Activated CD8-positive, alpha-beta memory T cell treated with anti-CD3 and anti-CD28 coated beads for 1 hour (primary cell): ENCODE measurements at places on chromosomes 3 and 15.

DNA sequence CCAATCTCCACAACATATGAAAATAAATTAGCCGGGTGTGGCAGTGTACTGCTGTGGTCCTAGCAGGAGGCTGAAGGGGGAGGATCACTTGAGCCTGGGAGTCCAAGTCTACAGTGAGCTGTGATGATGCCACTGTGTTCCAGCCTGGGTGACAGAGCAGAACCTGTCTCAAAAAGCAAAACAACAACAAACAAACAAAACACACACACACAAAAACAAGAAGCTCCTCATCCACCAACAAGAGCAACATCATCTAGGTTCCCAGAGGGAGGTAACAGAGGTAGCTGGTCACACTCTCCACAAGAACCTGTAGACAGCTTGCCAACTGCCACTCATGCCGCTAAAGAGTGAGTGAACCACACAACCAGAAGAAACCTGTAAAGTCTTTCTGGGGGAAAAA lies 34.8 kb downstream of the PTPN9 start:
- no peak for DNase-seq

GRCh38 chr15:94174399-94174802 lies 57.0 kb upstream of the MCTP2 start:
- no peak for DNase-seq

DNA sequence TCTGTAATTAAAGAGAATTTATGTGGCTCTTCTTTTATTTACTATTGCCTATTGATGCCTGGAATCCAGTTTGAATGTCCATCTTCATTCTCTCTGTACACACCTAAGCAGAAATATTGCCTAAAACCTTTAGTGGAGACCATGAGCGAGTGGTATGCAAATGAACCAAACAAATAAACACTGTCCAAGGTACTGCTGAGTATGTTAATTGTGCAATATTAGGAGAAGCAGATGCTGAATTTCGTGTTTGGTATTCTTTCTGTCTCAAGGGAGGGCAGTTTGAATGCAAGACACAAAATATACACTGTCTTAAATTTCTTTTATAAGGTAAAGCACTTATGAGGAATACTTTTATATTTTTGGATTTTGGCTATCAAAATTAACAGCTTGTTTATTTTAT lies 440.9 kb downstream of the RBMS3 start:
- no peak for DNase-seq

DNA sequence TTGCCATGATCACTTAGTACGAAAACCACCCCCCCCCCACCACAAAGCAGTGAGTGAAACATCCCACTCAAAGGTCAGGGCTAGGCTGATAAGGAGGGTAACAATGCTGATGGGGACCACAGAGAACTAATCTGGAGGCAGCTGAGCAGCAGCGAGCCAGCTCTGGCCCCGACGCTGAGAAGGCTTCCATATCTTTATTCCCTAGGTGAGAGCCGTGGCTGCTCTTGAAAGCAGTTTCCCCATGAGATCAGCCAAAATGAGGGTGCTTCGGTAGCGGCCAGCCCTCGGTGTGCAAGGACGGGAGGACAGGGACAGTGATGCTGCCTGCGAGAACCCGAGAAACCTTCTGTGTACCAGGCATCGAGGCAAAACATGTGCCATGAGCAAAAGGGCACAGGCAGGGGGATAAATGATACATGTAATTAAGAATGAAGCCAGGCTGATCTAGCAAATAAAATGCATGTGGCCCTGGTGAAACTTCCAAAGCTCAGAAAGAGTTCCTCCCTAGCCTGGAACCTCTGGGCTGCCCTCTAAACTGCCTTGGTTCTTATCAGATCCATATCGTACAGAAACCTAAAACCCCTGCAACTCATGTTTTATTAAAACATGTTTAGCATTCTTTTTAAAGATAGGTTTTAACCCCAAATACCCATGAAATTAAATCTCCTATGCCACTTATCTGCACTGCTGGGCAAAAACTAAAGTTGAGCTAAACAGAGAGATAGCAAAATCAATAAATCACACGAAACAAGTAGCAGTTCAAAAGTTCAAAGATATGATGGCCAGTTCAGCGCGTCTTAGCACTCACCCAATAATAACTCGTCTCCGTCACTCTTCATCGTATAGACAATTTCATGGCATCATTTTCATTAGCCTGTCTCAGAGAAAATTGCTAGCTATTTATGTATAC lies 337.3 kb downstream of the FOXP1 start:
- no peak for DNase-seq

GRCh38 chr3:35946854-35947515 lies 307.7 kb downstream of the ARPP21 start:
- DNase-seq: no peak

GRCh38 chr15:34603095-34603494 lies 19.6 kb upstream of the GOLGA8B start:
- DNase-seq: no peak

DNA sequence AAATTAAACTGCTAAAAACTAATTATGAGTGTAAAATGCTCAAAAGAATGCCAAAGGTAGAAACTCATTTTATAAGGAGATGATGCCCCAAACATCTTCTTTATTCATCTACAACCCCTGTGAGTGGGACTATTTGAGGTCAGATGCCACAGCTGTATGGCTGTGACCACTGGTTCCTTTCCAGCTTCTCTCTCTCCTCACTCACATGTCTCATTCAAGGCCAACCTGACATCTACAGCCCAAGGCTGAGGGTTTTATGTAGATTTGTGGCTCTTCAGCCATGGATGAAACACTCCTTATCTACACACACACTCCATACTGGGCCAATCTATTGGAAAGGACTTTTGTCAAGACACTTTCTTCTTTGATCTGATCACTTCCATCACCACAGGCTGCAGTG lies 231.3 kb downstream of the KCNMB2 start:
- no peak for DNase-seq

- no peak for DNase-seq
Measured at GRCh38 chr3:107377151-107377550, at the start of gene CCDC54. TSS of gene CCDC54 (plus strand) at chr3:107377439. CDS start at chr3:107377588, 149 bp downstream.

DNA sequence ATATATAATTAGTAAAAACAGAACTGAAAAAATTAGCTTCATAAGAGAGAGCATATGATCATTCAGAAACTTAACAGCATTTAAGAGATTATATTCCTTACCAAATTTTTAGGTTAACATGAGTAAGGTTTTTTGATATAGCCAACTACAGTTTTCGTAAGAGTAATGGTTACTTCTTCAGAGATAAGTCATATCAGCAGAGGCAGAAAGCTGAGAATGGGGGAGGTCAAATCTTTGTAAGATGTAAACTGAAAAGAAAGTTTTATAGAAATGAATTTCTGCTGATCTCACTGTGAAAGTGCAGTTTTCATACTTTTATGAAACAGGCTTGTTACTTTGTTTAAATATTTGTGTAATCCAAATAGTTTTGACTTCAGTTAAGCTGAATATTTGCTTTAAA lies 193.3 kb downstream of the ZBTB20 start:
- no peak for DNase-seq

- DNase-seq: no peak
Measured at GRCh38 chr3:112116748-112117186, 16.3 kb downstream of the GCSAM start.

GRCh38 chr15:58332676-58333400 lies 99.0 kb upstream of the LIPC start:
- no peak for DNase-seq

DNA sequence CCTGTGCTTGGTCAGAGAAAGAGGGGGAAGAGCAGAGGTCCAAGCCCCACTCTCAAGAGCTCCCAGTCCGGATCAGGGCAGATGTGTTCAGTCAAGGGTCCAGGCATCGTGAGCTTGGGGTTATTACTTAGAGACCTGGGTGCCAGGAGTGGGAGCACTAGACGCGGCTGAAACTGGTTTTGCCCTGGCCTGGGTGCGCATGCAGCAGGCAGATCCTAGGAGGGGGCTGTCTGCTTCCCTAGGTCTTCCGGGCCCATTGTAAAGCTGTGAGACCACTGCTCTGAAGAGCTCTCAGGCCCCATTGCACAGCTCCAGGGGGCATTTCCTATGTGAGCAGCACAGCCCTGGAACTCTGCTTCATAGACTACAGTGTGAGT lies 204.9 kb upstream of the LINGO1 start:
- DNase-seq: no peak

DNA sequence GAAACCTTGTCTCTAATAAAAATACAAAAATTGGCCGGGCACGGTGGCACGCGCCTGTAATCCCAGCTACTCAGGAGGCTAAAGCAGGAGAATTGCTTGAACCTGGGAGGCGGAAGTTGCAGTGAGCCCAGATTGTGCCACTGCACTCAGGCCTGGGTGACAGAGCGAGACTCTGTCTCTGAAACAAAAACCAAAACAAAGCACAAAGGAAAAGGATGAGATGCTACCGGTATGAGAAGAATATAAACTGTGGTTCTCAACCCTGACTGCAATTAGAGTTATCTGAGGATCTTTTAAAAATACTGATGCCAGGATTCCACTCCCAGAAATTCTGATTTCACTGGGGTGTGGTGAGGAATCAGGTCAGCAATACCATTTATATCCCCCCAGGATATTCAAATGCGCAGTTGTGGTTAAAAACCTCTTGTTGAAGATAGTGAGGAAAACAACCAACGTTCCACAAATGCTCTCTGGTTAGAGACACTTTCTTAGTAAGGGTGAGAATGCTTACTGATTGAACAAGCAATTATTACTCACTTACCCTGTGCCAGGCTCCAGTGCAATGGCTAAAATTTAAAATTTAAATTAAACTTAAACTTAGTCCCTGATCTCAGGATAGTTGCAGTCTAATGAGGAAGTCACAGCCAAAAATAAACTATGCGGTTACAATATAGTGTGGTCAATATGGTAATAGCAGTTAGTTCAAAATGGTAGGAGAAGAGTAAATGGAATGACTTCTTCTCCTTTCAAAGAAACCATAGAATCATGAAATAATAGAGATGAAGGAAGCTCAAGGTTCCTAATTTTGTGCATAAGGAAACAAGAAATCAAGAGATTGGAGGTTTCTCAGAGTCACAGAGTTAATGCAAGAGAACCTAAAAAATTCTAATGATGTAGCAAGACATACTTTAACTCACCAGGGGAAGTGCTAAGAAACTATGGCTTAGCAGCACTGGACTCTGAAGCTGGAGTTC lies 109.5 kb downstream of the SSR3 start:
- no peak for DNase-seq

GRCh38 chr3:4795905-4796304 lies 183.3 kb upstream of the BHLHE40 start:
- DNase-seq: no peak

DNA sequence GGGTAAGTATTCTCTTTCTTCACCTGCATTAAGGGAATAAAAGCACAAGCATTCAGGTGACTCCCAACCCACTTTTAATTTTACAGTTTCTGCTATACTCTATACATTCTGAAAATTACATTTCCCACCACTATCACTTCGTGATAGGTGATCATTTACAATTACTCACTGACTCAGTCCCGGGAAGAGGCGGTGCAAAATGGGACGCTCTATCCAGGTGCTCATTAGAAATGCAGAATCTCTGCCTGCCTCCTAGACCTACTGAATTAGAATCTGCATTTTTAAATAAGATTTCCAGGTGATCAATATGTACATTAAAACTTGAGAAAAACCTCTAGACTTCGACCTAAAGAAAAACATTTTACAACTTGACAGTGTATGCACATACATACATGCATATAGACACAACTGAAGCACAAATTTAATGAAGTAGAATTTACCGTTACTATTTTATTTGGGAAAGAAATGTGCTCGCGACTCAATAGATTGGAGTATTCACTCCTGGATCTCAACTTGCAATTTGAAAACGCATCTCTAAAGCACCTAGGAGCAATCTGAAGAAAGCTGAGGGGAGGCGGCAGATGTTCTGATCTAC lies 598 bp upstream of the TGFBR2 start:
- no peak for DNase-seq

DNA sequence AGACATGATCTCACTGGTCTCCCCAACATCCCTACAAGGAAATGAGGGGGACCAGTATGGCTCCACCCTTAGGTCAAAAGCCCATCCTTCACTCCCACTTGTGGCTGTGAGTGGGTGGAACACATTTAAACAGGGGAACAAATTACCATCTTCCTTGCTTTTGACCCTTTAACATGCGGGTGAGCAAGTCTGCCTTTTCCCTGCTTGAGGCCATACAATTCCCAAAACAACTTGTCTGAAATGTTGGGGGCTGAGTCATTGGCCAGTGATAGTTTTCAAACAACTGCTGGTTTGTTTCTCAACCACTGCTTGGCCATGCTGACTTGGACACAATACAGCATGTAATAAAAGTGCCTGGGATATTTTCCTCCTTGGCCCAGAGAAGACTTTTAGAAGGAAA lies 39.6 kb downstream of the COL8A1 start:
- no peak for DNase-seq

DNA sequence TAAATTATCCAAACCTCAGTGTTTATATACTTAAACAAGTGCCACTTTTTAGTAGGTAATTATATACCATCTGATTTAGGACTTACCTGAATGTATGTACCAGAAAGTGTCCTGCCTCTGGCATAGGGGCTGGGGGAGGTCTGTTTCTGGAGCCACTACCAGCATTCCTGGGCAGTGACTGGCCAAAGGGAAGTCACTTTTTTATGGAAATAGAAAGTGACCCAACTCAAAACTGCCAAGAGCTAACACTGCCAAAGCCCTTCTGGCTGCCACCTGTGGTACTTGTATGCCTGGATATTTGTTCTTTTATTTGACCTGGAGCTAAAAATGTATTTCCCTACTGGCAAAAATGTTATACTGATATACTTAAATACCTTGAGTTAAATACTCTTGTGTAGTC lies 42.7 kb downstream of the ESYT3 start:
- no peak for DNase-seq

DNA sequence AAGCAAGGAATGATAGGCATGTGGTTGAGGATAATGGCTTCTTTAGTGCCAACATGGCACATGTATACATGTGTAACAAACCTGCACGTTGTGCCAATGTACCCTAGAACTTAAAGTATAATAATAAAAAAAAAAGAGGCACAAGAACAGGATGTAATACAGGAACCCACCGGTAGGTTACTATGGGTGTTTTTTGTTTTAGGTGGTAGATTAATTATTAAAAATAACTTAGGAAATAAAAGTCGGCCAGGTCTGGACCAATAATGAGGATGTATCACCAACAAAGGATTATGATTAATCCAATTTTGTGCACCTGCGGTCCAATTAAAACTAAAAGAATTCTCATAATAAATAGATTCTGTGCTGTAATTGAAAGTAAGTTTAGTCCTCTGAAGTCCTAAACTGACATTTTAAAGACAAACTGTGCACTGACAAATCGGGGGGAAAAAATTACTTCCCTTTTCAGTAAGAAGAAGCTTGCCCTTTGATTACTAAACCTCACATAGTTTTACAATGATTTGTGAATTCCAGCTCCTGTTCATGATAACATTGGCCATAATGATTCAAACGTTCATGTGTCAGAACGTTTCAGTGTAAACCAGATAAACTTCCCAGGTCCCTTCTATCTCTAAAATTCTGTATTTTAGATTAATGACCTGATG lies 62.2 kb downstream of the CASR start:
- no peak for DNase-seq
